ENCODE measurements at places on chromosomes 2 and 18.

DNA sequence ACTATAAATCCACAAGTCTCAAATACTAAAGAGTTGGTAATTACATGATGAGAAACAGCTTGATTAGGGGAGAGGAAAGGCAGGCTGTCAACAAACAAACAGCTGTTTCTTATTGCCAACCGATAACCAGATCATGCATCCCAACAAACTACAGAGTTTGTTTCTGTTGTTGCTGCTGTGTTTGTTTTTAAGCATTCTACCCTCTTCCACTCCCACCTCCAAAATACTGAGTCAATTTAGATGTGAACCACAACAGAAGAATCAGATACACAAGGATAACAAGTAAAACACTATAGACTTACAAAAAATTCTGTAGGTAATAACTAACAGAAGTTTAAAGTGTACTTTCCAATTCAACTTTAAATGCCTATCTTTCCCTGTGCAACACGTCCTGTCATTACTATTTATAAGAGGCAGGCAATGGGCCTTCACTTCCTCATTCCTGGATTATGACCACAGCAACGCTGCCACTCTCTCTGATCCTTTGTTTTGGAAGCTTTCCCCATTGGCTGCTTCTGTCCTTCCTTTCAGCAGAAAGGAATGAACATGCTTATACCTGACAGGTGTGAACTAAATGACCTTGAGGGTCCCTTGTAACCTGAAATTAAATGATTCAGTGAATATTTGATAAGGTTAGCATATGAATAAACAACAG lies 152.0 kb downstream of the SRBD1 start:
- no peak for DNase-seq

- DNase-seq, result no peak
Observed at GRCh38 chr2:39994151-39994550, 215.1 kb upstream of the THUMPD2 start.

DNA sequence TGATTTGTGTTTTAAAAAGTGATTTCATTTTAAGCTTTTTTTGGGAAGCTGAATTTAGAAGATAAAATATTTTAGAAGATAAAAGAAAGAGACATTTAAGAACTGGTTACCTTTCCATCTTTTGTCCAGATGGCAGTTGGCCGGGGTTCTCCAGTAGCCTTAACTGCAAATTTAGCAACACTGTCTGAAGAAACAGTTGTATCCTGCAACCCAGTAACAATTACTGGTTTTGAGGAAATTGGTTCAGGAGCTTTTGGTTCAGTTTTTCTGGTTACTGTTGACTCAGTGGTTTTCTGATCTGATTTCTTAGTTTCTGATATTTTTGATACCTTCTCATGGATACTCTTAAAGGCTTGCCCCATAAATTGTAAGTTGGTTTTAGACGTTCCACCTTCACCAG lies 49.9 kb downstream of the PLEKHA3 start:
- no peak for DNase-seq

- DNase-seq, result no peak
Observed at GRCh38 chr18:2147476-2148230, 423.7 kb downstream of the METTL4 start.

DNA sequence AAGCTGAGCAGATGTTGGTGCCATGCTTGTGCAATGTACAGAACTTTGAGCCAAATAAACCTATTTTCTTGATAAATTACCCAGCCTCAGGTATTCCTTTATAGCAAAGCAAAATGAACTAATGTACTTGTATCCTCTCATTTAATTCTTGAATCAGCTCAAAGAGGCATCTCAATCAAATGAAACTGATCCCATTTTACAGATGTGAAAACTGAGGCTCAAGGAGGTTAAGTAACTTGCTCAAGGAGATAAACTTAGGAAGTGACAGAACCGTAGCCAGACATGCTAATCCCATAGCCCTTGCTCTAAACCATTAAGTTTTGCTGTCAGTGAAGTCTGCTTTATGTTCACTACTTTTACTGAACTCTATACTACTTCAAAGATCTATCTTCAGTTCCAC lies 467.0 kb upstream of the UBE2E3 start:
- DNase-seq, result no peak

DNA sequence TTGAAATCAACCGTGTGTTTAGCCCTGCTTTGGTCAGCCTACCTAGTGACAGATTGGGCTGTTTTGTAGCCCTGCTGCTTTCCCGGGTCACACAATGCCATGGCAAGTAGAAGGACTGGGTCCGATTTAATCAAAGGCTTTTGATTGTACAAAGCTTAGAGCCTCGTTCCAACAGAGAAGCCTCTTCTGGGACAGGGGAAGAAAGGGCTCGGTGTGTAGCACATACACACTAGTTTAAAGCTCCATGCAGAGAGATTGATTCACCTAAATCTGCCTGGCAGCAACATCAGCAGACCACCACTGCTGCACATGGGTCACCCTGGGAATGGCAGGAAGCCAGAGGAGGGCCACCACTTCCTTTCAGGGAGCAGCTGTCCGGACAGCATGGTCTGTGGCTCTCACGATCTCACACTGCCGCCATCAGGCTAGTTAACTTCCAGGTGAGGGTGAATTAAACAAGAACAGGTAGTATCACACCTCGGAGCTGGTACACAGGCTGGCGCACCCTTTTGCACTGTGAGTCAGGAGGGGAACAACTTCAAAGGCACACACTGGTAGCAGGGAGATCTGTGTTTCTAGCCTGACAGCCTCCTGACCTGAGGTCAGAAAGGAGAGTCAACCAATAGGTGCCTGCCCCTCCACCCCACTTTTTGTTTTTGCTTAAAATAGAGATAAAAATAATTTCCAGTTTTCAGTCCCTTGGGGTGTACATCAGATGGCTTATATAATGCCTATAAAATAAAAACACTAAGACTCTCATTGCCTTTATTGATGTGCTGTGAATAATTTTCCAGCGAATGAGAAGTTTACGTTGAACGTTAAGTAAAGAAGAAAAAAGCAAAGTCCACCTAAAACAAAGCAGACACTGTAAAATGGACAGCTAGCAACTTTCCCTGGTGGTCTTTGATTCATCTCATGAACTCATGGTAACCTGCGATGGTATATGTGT lies 108.5 kb downstream of the CDCA7 start:
- no peak for DNase-seq

GRCh38 chr2:190159453-190159852 lies 96.9 kb upstream of the MSTN start:
- no peak for DNase-seq

DNA sequence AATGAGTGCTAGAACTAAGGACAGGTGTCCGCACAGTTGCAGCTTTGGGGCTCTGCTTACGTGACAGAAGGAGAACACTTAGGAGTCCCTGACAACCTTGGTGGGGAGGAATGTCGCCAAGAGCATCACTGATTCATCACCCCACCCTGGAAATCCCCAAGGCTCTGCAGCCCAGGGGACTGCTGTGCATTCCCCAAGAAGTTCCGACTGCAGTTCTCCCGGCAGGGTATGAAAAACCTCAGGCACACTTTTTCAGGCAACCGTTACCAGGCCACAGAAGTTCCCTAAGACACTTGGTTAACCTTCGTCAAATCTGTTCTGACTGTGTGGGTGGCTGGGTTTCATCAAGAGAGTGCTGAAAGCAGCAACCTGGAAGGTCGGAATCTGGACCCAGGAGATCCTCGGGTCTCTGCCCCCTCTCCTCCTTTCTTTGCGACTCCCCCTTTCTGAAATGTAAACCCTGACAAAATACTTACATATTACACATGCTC lies 192.1 kb upstream of the CXCR4 start:
- no peak for DNase-seq

- no peak for DNase-seq
Observed at GRCh38 chr2:71423817-71424420, 29.4 kb upstream of the DYSF start.

GRCh38 chr2:59868981-59869380 lies 684.5 kb downstream of the BCL11A start:
- no peak for DNase-seq

DNA sequence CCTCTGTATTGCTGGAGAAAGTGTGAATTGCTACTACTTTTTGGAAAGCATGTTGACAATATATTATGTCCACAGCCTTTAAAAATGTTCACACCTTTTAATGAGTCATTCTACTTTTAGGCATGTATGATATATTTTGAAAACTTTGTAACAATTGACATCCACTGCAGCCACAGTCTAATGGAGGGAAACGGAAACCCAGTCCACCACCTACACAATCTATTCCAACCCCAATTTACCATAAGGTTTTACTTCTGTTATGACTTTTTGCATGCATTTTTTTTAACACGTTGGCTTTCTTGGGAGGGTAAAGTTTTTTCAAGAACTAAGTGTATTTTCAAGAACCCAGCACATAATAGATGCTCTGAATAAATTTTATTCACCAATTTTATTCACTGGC lies 38.5 kb upstream of the ATP8B1 start:
- DNase-seq, result no peak

GRCh38 chr2:206212673-206213513 lies 53.2 kb downstream of the EEF1B2 start:
- DNase-seq, result no peak

DNA sequence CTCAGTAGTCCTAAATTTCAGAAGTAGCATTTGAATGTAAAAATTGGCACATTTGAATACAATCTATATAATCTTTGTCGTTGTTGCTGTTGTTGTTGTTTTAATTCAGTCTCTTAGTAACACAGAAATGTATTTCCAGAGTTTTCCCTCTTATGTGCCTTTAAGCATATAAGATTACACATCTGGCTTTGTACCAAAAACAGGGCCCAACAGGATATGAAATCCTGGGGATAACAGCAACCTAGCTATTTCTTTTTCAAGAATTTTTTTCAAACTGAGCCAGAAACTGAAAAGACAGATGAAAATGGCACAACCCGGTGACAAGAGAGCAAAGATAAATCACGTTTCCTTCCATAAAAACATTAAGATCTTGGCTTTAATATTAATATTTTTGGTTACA lies 906.7 kb downstream of the NRXN1 start:
- DNase-seq, result no peak

DNA sequence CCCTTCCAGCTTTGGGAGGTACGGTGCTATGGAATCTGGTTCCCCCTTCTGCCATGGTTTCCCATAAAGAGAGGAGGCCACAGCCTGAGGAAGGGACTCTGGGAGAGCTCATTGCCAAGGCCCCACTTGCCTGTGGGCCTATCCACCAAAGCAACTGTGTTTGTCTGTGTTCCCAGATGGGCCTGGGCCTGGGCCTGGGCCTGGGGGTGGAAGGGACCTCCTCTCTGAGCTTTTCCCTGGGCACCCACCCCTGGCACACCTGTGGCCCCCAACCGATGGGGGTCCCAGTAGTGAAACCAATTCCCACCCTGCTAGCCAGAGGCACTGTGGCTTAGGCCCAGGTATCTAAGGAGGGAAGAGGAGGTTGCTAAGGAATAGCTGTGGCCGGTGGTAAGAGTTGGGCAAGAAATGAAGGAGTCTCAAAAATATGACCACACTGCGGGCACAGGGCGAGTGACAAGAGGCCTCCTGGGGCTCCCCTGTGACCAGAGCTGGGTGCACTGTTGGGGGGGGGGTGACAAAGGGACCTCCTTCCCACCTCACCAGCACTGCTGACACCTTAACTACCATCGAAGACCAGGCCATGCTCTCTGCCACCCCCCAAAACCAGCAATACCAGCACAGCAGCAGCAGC lies 4.9 kb upstream of the DUSP2 start:
- no peak for DNase-seq

- DNase-seq, result no peak
Observed at GRCh38 chr2:141889788-141890187, 241.0 kb downstream of the LRP1B start.

- DNase-seq, result no peak
Observed at GRCh38 chr18:2114289-2114688, 457.0 kb downstream of the METTL4 start.

GRCh38 chr2:52810460-52810859 lies 957.1 kb upstream of the CHAC2 start:
- DNase-seq, result no peak

DNA sequence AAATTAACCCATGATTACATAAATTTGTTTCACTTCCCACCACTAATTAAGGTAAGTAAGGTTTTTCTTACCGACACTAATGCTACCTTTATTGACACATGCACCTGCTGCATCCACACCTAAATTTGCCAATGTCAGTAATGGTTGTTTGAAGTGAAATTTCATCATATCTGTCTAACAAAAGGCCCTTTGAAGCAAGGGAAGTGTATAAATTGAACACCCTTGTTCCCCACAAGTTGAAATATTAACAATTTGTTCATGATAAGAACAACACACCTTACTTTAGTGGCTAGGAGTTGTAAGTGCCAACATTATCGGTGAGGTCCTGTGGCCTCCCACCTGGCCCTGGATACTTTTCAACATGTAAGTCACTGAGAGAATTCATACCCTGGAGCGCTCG lies 116.3 kb upstream of the CDCA7 start:
- DNase-seq, result no peak

Data from stimulated activated CD8-positive, alpha-beta memory T cell treated with anti-CD3 and anti-CD28 coated beads, Interleukin-4, amount 100 ng/mL, for 4 hours (primary cell).